ENCODE measurements at places on chromosomes 16 and 17.

DNA sequence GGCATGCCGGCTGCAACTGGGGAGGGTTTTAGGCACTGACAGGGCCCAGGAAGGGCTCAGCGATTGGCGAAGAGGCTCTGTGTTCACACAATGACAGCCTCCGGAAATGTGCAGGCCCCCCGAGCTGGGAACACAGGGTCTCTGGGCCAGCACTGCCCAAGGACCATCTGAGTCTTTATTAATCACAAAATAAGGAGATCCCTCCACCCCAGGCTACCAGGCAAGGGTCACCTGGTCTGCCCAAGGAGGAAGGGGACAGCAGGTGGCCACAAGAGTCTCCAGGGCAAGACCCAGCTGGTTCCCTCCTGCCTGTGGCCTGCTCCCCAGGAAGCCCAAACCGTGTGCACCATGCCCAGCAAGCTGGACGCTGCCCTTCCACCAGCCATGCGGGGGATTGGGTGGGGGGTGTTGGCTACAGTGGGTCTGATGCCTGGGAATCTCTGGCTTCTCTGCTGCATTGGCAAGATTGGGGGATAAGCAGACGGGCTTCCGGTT lies 52.1 kb upstream of the TNRC6C start:
- no peak overlapping the region for H3K27ac ChIP-seq
- DNase-seq: no peak
- H3K36me3 ChIP-seq: no peaks in the 10 kb centered on the region
- no peaks in the 10 kb centered on the region for H3K27me3 ChIP-seq
- H3K4me1 ChIP-seq: no peaks in the 10 kb centered on the region

- H3K36me3 ChIP-seq: no peaks in the 10 kb centered on the region
- H3K4me3 ChIP-seq: no peak overlapping the region
- no peaks in the 10 kb centered on the region for H3K27me3 ChIP-seq
- no peaks in the 10 kb centered on the region for H3K4me1 ChIP-seq
- no peak for DNase-seq
Measured at GRCh38 chr17:74126179-74126900, 77.1 kb upstream of the RPL38 start.

GRCh38 chr16:81431554-81432353 lies 12.9 kb upstream of the CMIP start:
- H3K27ac ChIP-seq: no peak overlapping the region
- no peak for DNase-seq
- H3K27me3 ChIP-seq: no peaks in the 10 kb centered on the region
- no peaks in the 10 kb centered on the region for H3K4me1 ChIP-seq
- no peaks in the 10 kb centered on the region for H3K36me3 ChIP-seq

- no peak overlapping the region for H3K27ac ChIP-seq
- no peaks in the 10 kb centered on the region for H3K4me1 ChIP-seq
- no peak overlapping the region for H3K4me3 ChIP-seq
- DNase-seq: no peak
Measured at GRCh38 chr16:7688811-7689210, 356.2 kb downstream of the RBFOX1 start.

- peak overlapping the region; percentile 81 for H3K27ac ChIP-seq
- no peaks in the 10 kb centered on the region for H3K27me3 ChIP-seq
- H3K36me3 ChIP-seq: no peaks in the 10 kb centered on the region
- H3K4me1 ChIP-seq: peaks cover 14% of the 10 kb centered on the region
- H3K4me3 ChIP-seq: peak overlapping the region; percentile 63
- no peak for DNase-seq
Measured at GRCh38 chr16:80900593-80900954, 96.2 kb upstream of the CDYL2 start.

- no peaks in the 10 kb centered on the region for H3K27me3 ChIP-seq
- peaks cover 25% of the 10 kb centered on the region for H3K4me1 ChIP-seq
- no peak overlapping the region for H3K4me3 ChIP-seq
- peak overlapping the region; percentile 29 for H3K27ac ChIP-seq
Measured at GRCh38 chr17:77822302-77823030, 136.0 kb upstream of the TNRC6C start.

- DNase-seq: no peak
- no peaks in the 10 kb centered on the region for H3K27me3 ChIP-seq
- peaks cover 34% of the 10 kb centered on the region for H3K4me1 ChIP-seq
- no peak overlapping the region for H3K27ac ChIP-seq
- no peaks in the 10 kb centered on the region for H3K36me3 ChIP-seq
Measured at GRCh38 chr16:2471653-2472487, 773 bp downstream of the NTN3 start.

- no peak for DNase-seq
- no peaks in the 10 kb centered on the region for H3K27me3 ChIP-seq
- no peaks in the 10 kb centered on the region for H3K36me3 ChIP-seq
- no peak overlapping the region for H3K27ac ChIP-seq
- no peaks in the 10 kb centered on the region for H3K4me1 ChIP-seq
Measured at GRCh38 chr17:57048096-57048495, 37.0 kb upstream of the AKAP1 start.

- H3K4me3 ChIP-seq: no peak overlapping the region
- H3K27ac ChIP-seq: no peak overlapping the region
- H3K36me3 ChIP-seq: no peaks in the 10 kb centered on the region
- H3K4me1 ChIP-seq: no peaks in the 10 kb centered on the region
Measured at GRCh38 chr17:8924595-8924994, 40.9 kb downstream of the PIK3R5 start.

DNA sequence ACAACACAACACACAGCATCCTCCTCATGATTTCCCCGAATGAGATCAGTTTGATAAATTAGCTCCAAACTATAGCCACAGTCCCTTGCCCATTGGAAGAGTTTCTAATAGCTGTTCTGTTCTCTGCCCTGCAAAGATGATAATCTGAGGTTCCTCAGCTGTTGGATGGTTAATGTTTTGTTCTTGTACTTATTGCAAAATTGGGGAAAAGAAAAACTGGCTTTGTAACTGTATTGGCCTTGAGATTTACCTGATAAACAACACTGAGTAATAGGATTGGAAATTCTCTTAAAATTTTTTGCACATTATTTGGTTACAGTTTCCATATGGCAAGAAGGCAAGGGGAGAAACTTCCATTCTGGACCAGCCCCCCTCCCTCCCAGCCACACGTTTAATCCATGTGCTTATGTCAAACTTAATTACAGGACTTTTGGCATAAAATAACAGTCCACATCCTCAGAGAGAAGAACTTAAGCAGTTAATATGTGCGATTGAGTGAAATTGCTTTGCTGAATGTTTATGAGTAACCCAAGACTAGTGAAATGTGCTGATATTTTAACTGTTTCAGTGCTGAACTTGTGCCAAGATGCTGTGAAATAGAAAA lies 119.1 kb upstream of the ZFHX3 start:
- peak overlapping the region; percentile 70 for H3K27ac ChIP-seq
- H3K27me3 ChIP-seq: no peaks in the 10 kb centered on the region
- peaks cover 12% of the 10 kb centered on the region for H3K4me1 ChIP-seq
- no peak for DNase-seq
- no peaks in the 10 kb centered on the region for H3K36me3 ChIP-seq
- peak overlapping the region; percentile 68 for H3K4me3 ChIP-seq

DNA sequence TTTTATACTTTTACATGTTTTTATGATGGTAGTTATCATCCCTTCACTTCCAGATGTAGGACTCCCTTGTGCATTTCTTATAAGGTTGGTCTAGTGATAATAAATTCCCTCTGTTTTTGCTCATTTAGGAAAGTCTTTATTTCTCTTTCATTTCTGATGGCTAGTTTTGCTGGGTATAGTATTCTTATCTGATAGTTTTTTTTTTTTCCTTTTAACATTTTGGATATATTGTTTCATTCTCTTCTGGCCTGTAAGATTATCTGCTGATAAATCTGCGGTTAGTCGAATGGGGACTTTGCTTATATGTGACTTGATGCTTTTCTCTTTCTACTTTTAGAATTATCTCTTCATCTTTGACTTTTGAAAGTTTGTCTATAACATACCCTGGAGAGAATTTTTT lies 153.1 kb upstream of the MPHOSPH6 start:
- H3K27ac ChIP-seq: no peak overlapping the region
- no peak for DNase-seq
- H3K27me3 ChIP-seq: no peaks in the 10 kb centered on the region
- no peak overlapping the region for H3K4me3 ChIP-seq

GRCh38 chr16:6777624-6778023 lies 555.0 kb upstream of the RBFOX1 start:
- no peaks in the 10 kb centered on the region for H3K36me3 ChIP-seq
- no peak for DNase-seq
- H3K27ac ChIP-seq: no peak overlapping the region
- H3K4me3 ChIP-seq: no peak overlapping the region
- H3K27me3 ChIP-seq: no peaks in the 10 kb centered on the region

GRCh38 chr16:51888016-51888415 lies 658.9 kb downstream of the TOX3 start:
- no peaks in the 10 kb centered on the region for H3K4me1 ChIP-seq
- no peak overlapping the region for H3K4me3 ChIP-seq
- H3K27ac ChIP-seq: no peak overlapping the region
- H3K36me3 ChIP-seq: no peaks in the 10 kb centered on the region

DNA sequence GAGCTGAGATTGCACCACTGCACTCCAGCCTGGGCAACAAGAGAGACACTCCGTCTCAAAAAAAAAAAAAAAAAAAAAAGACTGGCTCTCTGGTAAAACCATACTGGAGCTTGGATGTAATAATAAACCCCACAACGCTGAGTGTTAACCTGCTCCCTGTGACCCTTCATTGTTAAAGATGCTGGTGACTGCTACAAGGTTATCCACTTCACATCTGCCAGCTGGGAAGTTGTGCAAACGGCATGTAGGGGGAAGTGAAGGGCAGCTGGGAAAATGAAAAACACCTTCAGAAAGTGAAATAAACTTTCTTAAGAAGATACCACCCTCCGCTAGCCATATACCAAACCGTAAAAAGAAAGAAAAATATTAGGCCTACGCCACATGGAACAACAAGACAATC lies 131.0 kb upstream of the NUDT7 start:
- DNase-seq: no peak
- H3K27ac ChIP-seq: no peak overlapping the region
- no peaks in the 10 kb centered on the region for H3K27me3 ChIP-seq

- H3K4me3 ChIP-seq: no peak overlapping the region
- no peaks in the 10 kb centered on the region for H3K27me3 ChIP-seq
- no peak overlapping the region for H3K27ac ChIP-seq
- no peaks in the 10 kb centered on the region for H3K4me1 ChIP-seq
- DNase-seq: no peak
- no peaks in the 10 kb centered on the region for H3K36me3 ChIP-seq
Measured at GRCh38 chr17:68306819-68307218, 15.5 kb downstream of the ARSG start.

GRCh38 chr17:38867179-38867967 lies 2.5 kb upstream of the LASP1 start:
- DNase-seq: no peak
- H3K4me3 ChIP-seq: peak overlapping the region; percentile 100
- H3K36me3 ChIP-seq: no peaks in the 10 kb centered on the region
- H3K27me3 ChIP-seq: no peaks in the 10 kb centered on the region

DNA sequence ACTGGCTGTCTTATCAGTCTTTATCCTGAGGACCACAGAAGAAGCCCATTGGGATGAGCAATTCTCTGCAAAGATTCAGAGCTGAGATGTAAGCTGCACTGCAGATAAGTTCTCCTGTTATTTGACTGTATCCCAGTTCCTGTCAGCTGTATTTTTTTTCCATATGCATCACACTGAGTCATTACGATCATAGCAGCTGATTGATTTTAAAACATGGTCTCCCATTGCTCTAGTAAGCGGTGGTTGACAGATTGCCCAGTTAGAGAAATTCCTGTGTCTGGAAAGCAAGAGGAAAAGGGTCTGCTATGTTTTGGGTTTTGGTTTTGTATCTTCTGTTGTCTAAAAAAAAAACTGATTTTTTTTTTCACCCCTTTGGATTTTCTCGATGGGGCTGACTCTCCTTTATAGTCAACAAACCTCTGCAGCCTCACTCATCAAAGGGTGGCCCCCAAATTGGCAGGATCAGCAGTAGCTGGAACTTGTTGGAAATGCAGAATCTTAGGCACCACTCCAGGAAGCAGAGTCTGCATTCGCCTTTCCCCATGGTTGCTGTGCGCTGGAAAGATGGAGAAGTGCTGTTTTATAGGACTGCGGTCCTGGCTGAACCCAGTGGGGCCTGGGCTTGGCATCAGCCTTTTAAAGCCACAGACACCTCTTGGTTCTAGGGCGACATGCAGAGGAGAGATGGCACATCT lies 220.1 kb upstream of the MPHOSPH6 start:
- no peak overlapping the region for H3K27ac ChIP-seq
- H3K4me1 ChIP-seq: no peaks in the 10 kb centered on the region
- H3K27me3 ChIP-seq: no peaks in the 10 kb centered on the region
- no peak for DNase-seq

- H3K27ac ChIP-seq: no peak overlapping the region
- H3K36me3 ChIP-seq: no peaks in the 10 kb centered on the region
- H3K27me3 ChIP-seq: no peaks in the 10 kb centered on the region
- no peak for DNase-seq
- no peaks in the 10 kb centered on the region for H3K4me1 ChIP-seq
Measured at GRCh38 chr17:6166492-6167179, 96.5 kb downstream of the WSCD1 start.

- H3K27me3 ChIP-seq: no peaks in the 10 kb centered on the region
- peak overlapping the region; percentile 97 for H3K27ac ChIP-seq
- peaks cover 51% of the 10 kb centered on the region for H3K4me1 ChIP-seq
Measured at GRCh38 chr16:87464691-87465300, 28.0 kb downstream of the ZCCHC14 start.

DNA sequence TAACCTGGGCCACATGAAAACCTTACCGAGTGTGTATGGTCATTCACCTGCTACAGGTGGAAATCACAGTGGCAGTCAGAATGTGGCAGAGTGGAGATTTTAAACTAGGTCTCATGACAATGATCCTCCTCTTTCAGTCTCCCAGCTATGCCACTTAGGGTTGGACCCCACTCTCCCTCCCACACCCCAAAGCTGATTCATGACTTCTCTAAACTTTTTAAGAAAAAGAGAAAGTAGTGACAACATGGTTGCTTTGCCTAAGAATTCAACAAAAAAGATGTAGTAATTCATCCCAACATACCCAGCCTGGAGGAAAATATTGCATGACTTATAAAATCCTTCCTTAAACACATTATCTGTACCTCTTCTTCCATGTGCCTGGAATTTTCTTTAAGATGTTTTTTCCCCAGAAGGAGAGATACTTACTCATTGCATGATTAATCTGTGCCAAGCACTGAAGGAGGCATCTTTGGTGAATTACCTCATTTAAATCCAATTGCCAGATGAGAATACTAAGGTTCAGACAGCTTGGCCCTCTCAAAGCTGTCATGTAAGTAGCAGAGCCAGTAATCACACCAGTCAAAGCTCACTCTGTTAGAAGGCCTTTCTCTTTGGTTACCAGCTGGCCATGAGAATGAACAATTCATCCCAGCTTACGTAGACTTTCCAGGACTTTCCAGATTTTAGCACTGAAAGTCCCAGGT lies 119.9 kb downstream of the COPRS start:
- H3K4me3 ChIP-seq: no peak overlapping the region
- peak overlapping the region; percentile 65 for H3K27ac ChIP-seq
- H3K36me3 ChIP-seq: no peaks in the 10 kb centered on the region
- peaks cover 60% of the 10 kb centered on the region for H3K4me1 ChIP-seq

Measured in thoracic aorta (tissue), 2 donors.